Activated naive CD8-positive, alpha-beta T cell treated with anti-CD3 and anti-CD28 coated beads, Interleukin-2, amount 10 ng/mL, durations not matched to agents 7 days and 5 days (primary cell): ENCODE measurements at places on chromosomes 12 and 14. TPM values are rescaled to one million over a fixed set of nuclear protein-coding genes. Genes with fewer than 3 reads are reported as not detected.

The RPL10L gene
- total RNA-seq, result not detected

The ACSM4 gene
- total RNA-seq, result not detected

The KRT72 gene
- total RNA-seq, result 0.65 TPM

The TRHDE gene
- not detected for total RNA-seq

The KRT73 gene
- total RNA-seq, result 0.60 TPM

The ARG2 gene
- 2.6 TPM for total RNA-seq

The OR4K14 gene
- not detected for total RNA-seq

The KRT79 gene
- not detected for total RNA-seq

The TDRD9 gene
- total RNA-seq, result 0.62 TPM

The SSTR1 gene
- not detected for total RNA-seq

The CLEC4C gene
- not detected for total RNA-seq

The STYK1 gene
- 3.1 TPM for total RNA-seq

The NTN4 gene
- 0.08 TPM for total RNA-seq

The SLC10A1 gene
- not detected for total RNA-seq

The TSHR gene
- 0.39 TPM for total RNA-seq

The IL31 gene
- not detected for total RNA-seq

The TMEM132D gene
- total RNA-seq, result not detected

The FAM90A1 gene
- total RNA-seq, result not detected

The AACS gene
- total RNA-seq, result 25.4 TPM

The MGP gene
- 0.60 TPM for total RNA-seq

The ATG14 gene
- 8.1 TPM for total RNA-seq

The MANSC1 gene
- total RNA-seq, result 0.20 TPM

The GNB3 gene
- 2.6 TPM for total RNA-seq
